GOT3 (cell line): ENCODE measurements at places on chromosomes 13 and 19.

- DNase-seq = no peak
Observed at GRCh38 chr19:46728208-46728607, 11.3 kb upstream of the PRKD2 start.

DNA sequence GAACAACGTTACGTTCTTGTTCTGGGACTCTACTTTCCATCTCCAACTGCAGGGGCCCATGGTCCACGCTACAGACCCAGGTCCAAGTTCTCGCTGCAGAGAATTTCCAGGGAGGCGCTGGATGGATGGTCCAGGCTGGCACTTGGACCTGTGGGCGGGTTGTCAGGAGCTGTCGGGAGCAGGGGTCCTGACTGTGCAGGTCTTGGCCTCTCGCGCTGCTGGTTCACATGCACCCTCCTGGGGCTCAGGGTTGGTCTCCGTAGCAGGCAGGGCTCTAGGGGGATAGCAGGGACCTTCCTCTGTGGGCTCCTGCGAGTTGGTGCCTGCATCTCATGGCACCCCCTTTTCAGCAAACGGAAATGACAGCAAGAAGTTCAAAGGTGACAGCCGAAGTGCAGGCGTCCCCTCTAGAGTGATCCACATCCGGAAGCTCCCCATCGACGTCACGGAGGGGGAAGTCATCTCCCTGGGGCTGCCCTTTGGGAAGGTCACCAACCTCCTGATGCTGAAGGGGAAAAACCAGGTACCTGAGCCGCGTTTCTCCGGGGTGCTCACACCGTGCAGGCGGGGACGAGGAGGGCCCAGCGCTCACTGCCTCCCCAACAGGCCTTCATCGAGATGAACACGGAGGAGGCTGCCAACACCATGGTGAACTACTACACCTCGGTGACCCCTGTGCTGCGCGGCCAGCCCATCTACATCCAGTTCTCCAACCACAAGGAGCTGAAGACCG lies 6.6 kb downstream of the PTBP1 start:
- no peak for DNase-seq

DNA sequence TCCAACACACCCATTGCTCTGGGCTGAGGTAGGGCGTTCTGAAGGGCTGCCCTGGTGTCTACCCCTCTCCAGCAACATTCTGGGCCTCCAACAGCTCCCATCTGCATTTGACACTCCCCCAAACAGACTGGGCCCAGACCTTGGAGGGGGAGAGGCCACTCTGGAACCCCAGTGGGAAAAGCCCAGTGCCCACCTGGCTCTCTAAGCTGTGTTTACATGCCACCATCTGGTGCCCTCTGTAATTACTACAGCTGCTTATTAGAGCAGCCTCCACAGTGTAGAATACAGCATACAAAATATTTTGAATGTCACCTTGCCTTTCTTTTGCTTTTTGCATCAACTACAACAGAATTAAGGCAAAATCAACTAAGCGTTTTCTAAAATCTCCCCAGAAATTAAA lies 35.8 kb upstream of the TM9SF2 start:
- no peak for DNase-seq

GRCh38 chr19:40223135-40223822 lies 3.2 kb downstream of the CCNP start:
- DNase-seq = no peak

- DNase-seq = no peak
Observed at GRCh38 chr13:24718192-24718965, 38.2 kb downstream of the ATP12A start.

DNA sequence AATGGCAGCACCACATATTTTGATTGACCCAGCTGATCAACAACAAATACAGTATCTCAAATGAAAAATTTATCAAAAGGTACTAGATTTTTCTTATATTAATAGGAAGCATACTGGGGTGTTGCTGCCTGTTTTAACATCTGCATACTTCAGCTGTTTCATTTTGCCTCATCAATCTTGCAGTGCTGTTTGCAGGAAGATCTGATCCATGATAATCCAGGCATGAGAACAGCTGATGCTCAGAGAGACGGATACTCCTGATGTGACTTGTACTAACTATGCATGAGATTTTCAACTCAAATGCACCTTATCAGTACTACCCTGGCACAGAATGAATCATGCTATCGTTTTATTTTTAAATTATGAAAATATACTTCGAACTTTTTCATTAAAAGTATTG lies 2136.8 kb downstream of the PCDH9 start:
- DNase-seq = no peak

GRCh38 chr13:89701913-89702312 lies 1645.6 kb upstream of the MIR17HG start:
- DNase-seq = no peak

GRCh38 chr13:39040206-39040605 lies 1.9 kb downstream of the NHLRC3 start:
- no peak for DNase-seq

- no peak for DNase-seq
Observed at GRCh38 chr19:35718345-35719041, 690 bp downstream of the KMT2B start.

GRCh38 chr19:28549680-28550277 lies 663.2 kb downstream of the UQCRFS1 start:
- no peak for DNase-seq

DNA sequence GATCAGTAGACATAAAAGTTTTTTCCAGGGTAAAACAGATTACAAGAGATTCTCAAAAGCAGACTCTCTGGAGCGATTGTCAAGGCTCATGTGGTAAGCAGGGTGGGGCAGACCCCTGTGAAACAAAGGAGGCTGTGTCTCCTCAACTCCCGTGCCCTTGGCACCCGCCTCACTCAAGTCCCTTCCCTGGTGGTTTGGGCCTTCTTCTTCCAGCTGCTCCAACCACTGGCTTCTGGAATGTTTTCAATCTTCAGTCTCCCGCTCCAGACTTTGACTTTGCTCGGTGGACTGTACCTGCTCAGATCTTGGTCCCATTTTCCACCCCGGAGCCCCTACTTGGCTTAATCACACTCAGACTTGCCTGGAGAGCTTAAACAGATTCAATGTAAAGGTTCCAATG lies 74.8 kb upstream of the STK24 start:
- no peak for DNase-seq

DNA sequence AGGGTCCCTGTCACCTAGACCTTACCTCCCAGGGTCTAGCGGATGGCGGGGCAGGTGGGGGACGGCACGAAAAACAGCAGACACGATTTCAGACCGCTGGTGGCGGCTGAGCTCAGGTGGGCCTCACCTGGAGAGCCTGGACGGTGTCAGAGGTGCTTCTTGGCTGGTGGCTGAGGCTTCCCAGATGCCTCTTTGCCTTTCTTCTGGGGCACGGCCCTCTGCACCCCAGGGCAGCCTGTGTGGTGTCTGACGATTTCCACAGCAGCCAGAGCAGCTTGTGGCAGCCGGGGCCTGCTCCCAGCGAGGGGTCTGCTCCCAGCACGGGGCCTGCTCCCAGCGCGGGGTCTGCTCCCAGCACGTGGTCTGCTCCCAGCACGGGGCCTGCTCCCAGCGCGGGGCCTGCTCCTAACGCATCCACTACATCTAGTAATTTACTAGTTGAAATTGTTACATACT lies 66.7 kb downstream of the ATP11A start:
- DNase-seq = no peak

GRCh38 chr13:22286338-22286737 lies 615.5 kb downstream of the FGF9 start:
- no peak for DNase-seq

DNA sequence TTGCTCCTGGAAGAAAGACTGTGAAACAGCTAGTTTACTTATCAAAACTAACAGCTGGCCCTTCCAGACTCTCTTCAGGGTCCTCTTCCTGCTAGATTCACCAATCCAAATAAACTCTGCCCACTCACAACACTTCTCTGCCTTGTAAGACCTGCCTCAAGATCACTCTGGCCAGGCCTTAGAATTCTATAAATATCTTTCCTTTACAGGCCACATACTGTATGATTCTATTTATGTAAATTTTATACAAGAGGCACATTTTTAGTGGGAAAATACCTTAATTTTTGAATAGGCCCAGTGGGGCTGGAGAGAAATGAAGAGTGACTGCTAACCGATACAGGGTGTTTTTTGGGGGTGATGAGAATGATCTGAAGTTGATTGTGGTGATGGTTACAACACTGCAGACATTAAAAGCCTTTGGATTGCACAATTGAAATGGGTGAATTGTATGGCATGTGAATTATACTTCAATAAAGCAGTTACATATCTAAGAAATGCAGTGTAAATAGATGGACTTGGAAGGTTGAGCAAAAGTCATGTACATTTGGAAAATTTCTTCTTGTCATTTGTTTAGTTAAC lies 141.8 kb downstream of the GPC5 start:
- DNase-seq = no peak

GRCh38 chr13:84352946-84353345 lies 470.7 kb upstream of the SLITRK1 start:
- no peak for DNase-seq

- DNase-seq = no peak
Observed at GRCh38 chr13:20151016-20151415, 9.8 kb downstream of the GJA3 start.

GRCh38 chr13:42847891-42848663 lies 66.7 kb downstream of the FAM216B start:
- no peak for DNase-seq

DNA sequence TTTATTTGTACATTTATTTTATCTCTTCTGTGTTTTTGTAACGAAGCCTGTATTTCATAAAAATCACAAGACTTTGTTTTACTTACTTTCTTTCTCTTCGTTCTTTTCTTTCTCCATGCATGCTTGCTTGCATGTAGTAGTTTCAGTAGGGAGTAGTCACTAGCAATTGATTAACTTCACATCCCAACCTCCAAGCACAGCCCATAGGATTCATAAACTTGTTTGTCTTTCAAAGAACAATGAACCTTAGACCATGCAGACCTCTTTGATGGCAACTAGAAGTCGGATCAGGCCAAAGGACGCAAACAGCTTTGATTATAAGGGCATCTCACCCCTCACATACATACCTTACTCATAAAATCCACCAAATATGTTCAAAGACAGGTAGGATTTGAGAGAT lies 3.1 kb upstream of the PRR20A start:
- DNase-seq = no peak
